ENCODE measurements at places on chromosomes 7 and 10.

DNA sequence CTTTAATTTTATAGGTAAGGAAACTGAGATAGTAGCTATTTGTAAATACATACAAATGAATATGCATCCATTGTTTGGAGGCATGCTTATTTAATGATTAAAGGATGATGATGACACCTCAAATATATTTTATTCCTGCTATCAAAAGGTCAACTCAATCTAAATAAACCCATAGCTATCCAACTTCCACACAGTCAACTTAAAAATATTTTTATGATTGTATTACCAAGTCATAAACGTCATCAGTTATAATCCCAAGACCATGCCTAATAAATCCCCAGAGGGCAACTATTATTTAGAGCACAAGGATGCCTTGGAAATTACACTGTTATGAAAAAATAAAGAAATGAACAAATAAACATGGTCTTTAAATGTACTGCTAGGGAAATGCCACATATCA lies 102.1 kb downstream of the MPP7 start:
- DNase-seq = no peak

GRCh38 chr7:17743316-17743715 lies 197.0 kb downstream of the SNX13 start:
- DNase-seq = no peak

DNA sequence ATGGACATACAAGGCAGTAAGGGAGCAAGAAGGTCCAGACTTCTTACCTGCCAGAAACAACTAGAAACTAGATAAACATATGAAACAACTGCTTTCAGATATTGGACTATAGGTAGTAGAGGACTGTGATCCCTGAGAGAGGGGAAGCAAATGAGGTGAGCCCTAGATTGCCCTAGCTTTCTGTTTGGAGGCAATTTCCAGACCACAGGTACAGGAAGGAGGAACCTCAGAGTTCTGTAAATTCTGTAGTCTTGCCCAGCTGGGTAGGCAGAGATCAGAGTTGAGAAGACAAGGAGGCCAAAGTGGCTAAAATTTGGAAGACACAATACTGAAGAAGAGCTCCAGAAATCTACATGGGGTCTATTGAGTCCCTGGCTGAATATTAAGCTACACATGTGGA lies 21.0 kb downstream of the CDK6 start:
- no peak for DNase-seq

DNA sequence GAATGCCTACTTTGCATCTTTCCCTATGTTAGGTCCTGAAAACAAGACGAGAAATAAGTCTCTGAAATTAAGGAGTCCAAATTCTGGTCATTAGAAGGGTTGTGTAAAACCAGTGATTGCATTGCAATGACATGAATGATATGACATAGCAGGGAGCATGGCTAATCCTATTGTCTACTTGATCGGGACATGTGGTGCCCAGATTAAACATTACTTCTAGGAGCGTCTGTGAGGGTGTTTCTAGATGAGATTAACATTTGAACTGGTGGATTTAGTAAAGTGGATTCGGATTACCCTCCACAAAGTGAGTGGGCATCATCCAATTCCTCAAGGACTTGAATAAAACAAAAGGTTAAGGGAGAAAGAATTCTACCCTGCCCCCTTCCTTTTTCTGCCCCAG lies 434.9 kb upstream of the KLF6 start:
- DNase-seq = no peak

- no peak for DNase-seq
Observed at GRCh38 chr10:85673270-85673669, 693.3 kb downstream of the GRID1 start.

DNA sequence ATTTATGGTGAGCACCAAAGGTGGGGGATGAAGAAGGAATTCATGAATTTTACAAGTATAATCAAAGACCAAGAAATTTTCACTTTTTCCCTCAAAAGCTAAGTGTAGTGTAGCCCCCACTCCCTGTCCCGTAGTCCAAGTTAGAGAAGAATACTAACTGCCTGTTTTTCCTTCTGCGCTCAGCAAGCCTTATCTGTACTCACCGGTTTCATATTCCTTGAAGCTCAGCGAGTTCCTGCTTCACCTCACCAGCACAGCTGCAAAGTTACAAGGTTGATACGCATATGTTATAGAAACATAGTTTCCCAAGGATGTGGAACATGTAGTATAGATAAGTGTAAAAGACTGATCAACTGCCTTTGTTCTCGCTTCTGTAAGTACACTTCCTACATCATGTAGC lies 16.0 kb upstream of the ZNF33B start:
- no peak for DNase-seq

GRCh38 chr7:54917613-54918391 lies 101.0 kb upstream of the EGFR start:
- no peak for DNase-seq

- no peak for DNase-seq
Observed at GRCh38 chr10:110498982-110499795, 1.5 kb downstream of the DUSP5 start.

GRCh38 chr10:23402856-23403255 lies 36.0 kb upstream of the OTUD1 start:
- DNase-seq = no peak

DNA sequence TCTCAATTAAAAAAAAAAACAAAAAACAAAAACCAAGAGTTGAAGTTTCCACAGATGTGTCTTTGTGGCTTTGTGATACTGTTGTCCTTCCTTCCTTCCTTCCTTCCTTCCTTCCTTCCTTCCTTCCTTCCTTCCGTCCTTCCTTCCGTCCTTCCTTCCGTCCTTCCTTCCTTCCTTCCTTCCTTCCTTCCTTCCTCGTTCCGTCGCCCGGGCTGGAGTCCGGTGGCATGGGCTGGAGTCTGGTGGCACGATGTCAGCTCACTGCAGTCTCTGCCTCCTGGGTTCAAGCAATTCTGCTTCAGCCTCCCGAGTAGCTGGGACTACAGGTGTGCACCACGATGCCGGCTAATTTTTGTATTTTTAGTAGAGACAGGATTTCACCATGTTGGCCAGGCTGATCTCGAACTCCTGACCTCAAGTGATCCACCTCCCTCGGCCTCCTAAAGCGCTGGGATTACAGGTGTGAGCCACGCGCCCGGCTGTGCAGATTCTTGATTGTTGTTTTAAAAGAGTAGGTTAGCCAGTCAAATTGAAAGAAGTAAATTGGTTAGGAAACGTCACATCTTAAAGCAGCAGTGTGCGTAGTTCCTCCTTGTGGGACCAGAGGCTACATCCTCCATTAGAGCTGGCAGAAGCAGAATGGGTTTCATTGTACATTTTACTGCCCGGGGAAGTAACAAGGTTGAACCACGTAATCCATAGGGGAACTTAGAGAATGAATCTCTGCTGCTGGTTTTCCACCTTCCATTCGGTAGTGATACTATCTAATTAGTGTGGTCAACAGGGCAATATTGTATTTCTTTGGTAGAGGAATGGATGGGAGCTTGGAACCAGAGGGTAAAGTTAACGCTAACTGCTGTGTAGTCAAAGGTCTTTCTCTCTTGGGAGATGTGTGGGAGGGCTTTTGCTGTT lies 20.6 kb downstream of the DNAJB6 start:
- DNase-seq = no peak

DNA sequence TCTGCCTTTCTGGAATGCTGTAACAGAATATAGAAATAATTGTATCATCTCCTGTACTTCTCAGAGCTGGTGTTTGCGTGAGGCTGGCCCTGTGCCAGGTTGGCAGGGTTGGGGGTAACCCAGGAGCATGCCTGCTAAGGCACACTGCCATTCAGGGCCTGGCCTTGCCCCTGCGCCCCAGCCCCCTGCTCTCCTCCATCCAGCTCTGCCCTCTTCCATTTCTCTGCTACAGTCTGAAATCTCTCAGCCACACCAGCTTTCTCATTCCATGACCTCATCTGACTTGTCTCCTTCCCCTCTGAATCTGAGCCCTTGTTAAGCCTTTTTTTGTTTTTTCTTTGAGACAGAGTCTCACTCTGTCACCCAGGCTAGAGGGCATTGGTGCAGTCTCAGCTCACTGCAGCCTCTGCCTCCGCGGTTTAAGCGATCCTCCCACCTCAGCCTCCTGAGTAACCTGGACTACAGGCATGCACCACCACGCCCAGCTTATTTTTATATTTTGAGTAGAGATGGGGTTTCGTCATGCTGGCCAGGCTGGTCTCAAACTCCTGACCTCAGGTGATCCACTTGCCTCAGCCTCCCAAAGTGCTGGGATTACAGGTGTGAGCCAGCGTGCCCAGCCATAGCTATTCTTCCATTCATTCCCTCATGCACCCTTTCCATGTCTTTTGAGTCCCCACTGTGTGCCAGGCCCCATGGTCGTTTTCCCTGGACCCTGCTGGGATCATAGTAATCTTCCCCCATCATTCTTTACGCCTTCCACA lies 206.8 kb downstream of the CUX1 start:
- DNase-seq = no peak

- DNase-seq = no peak
Observed at GRCh38 chr10:77608281-77608680, 29.3 kb downstream of the KCNMA1 start.

DNA sequence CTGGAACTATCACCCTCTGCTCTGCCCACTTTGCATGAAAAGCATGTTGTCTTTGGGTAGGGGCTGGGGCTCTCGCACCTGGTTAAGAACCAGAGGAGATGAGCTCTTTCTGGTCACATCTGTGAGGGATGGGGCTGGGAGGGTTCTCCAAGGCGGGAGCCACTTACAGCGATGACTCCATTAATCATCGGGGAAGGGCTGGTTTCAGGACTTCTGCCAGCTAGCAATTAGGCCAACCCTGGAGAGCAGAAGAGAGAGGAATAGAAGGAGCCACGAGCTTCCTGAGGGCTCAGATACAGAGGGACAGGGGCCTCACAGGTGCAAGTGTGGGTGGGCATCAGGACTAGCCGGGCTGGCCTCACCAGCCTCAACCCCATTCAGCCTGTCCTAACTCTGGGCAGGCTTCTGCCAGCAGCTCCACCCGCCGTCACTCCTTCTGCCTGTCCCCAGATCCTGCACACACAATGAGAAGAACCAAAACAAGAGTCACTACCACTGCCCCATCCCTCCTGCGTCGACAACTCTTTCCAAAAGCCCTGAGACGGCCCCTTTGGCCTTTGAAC lies 8.4 kb downstream of the AQP1 start:
- no peak for DNase-seq

GRCh38 chr10:113916053-113916452 lies 61.6 kb downstream of the NHLRC2 start:
- no peak for DNase-seq

DNA sequence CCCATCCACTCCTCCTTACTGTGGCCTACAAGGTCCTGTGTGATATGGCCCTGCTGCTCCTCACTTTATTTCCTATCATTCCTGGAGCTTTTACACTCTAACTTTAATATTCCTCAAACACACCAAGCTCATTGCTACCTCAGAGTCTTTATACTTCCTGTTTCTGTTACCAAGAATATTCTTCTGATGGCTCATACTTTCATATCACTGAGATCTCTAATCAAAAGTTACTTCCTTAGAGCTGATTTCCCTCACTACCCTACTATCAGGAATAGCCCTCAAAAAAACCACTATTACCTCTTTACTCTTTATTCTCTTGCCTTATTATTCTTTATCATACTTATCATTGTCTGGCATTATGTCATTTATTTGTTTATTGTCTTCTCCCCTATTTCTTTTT lies 5.8 kb upstream of the PPP3CB start:
- DNase-seq = no peak

DNA sequence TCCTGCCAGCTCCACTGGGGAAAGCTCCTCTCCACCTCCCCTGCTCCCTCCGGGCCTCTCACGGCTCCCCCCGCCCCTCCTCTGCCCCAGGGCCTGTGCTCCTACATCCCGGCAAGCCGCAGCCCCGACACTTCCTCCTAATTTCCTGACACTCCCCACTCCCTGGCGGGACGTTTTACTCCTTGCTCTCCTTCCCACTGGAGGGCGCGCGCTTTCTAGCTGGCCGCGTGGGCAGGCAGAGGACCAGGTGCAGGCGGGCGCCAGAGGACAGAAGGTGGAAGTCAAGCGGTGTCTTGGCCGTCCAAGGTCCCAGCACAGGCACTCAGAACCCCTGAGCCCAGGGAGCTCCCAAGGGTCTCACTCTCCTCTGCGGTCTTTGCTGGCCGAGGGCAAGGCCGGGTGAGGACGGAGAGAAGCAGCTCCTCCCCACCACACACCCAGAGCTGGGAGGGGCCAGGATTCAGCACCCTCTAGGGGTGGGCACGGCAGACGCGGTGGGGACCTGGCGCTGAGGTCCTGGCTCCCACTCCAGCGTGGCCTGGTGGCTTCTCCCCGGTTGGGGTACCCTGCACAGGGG lies 19.1 kb downstream of the ADAM8 start:
- DNase-seq = no peak

DNA sequence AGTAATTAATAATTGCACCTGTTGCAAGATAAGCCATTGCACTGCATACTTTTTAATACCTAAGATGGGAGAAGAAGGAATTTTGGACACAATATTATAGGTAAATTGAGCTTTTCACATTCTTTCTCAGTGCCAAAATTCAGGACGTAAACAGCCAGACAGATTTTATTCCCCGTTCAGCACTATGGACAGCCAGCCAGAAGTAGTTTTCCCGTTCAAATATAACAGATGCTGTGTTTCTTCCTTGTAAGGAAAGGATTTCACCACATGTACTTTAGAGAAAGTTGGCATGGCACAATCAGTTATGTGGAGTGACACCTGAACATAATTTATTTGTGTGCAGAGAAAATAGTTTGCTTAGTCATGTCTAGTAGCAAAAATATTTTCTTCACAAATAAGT lies 34.8 kb downstream of the SEMA3E start:
- DNase-seq = no peak

Data from anterior cingulate cortex (tissue), 58 donors.